T-helper 2 cell treated with Interferon-gamma antibody and Interleukin-4, amounts not matched to agents 5 μg/mL and 100 μg/mL, for 36 hours (primary cell): ENCODE measurements at places on chromosomes 7 and 10.

GRCh38 chr7:110246118-110246517, 844.8 kb upstream of the LRRN3 start:
- no peak for DNase-seq

DNA sequence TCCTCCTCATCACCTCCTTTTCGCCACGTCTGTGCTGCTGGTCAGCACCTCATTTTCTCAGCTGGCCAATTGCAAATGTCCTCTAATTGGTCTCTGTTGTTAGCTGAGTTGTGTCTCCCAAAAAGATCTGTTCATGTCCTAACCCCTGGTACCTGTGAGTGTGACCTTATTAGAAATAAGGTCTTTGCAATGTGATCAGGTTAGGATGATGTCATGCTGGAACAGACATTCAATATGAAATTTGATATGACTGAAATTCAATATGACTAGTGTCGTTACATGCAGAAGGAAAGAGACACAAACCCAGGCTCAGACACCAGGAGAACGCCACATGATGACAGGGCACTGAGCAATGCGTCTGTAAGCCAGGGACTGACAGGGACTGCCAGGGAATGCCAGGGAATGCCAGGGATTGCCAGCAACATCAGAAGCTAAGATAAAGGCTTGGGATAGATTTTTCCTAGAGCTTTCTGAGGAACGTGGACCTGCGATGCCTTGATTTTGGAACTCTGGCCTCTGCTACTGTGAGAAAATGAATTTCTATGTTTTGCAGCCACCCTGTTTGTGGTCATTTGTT, 77.5 kb upstream of the CXCL12 start:
- no peak for DNase-seq

DNA sequence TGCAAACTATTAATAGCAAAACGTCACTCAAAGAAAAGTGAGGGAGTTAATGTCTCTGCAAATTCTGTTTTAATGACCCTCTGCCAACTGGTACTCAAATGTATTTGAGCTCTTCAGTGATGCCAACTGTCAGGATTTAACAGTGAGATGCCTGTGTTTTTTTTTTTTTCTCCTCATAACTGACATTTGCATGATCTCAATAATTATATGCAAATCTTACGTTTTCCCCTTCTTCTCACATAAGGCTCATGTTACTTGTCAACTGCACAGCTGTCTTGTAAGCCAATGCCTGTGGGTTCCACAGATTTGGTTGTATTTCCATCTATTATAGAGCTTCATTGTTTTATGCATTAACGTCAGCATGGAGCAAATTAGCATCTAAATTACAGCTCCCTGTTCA, 38.2 kb downstream of the PPP1R3A start:
- no peak for DNase-seq

DNA sequence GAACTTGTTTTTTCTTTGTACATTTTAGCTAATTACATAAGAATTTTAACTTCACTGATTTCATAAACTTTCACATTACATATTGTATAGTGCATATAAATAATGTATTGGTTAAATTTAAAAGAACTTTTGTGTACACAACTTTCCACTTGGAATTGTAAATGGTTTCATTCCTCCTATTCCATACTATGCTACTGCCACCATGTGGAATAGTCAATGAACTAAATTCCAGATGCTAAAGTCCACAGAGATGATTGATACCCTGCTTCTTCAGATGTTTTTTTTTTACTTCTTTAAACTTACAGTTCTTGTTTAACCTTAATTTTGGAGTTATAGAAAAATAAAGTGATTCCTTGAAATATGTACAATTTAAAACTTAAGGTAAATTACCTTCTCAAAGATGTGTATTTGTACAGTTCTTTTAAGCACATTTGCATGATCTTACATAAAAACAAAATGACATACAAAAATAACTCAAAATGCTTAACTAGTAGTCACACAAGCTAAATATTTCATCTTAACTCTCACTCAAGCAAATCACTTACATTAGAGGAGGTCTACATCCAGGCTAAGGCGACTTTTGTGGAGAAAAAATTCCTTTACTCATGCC, 247.6 kb upstream of the HGF start:
- DNase-seq = no peak

DNA sequence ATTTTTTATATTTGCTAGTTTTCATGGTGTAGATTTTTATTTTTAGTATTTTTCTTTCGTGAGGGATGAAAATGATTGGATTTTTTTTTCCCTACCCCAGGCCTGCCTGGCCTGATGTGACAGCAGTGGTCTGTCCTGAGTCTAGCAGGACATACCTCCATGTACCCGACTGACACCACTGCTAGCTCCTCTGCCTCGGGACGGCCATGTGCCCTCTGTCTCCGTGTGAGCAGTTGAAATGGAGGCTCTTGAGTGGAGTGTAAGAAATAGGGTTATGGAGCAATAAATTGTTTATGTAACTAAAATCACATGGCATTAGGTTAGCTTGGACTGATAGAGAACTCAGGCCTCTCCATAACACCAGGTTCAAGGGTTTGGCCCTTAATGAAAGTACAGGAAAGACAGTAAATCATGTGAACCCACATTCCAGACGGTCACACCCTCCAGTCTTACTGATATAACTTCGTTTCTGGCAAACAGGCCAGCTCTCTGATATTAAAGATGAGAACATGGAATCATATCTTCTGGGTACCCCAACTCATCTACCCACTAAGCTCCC, 734.1 kb downstream of the KCNMA1 start:
- no peak for DNase-seq
